ENCODE measurements at places on chromosomes 7 and 10.

- DNase-seq, result no peak
Measured at GRCh38 chr10:124670849-124671248, 73.3 kb downstream of the FAM53B start.

- no peak for DNase-seq
Measured at GRCh38 chr7:38681882-38682281, 50.7 kb upstream of the AMPH start.

DNA sequence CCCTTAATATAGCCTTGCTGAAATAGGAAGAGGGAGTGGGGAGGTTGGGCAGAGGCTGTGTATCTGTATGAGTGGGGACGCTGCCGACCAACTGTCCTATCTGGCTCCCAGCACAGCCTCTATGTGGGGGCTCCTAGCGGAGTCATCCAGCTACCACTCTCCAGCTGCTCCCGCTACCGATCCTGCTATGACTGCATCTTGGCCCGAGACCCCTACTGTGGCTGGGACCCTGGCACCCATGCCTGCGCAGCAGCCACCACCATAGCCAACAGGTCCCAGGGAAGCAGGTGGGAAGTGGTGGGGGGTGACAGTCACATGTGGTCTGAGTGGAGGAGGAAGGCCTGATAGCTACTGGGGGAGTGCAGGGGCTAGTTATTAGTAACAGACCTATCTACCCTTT is 6.6 kb downstream of the MRPL43 start:
- no peak for DNase-seq

DNA sequence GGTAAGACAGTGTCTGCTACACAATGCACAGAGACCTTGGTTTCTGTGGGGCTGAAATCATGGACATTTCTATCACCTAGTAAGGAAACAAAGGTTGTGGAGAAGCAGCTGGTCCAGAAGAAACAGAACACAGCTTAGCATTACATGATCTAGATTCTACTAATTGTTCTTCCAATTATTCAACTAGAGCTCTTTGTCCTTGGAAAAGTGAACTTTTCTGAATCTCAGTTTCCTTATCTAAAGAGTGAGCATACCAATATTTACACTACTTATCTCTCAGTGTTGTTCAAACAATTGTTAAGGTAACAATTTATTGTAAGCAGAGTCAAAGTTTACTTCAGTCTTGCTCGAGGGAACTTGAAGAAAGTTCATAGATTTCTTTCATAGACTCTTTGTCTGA is 42.3 kb upstream of the TRIM24 start:
- DNase-seq, result no peak

GRCh38 chr7:20778063-20778721 is 8.5 kb downstream of the SP8 start:
- peak; percentile 85 for DNase-seq
